ENCODE measurements at places on chromosomes 6 and 20.

- DNase-seq, result no peak
Observed at GRCh38 chr6:33719326-33719987, 8.0 kb upstream of the UQCC2 start.

DNA sequence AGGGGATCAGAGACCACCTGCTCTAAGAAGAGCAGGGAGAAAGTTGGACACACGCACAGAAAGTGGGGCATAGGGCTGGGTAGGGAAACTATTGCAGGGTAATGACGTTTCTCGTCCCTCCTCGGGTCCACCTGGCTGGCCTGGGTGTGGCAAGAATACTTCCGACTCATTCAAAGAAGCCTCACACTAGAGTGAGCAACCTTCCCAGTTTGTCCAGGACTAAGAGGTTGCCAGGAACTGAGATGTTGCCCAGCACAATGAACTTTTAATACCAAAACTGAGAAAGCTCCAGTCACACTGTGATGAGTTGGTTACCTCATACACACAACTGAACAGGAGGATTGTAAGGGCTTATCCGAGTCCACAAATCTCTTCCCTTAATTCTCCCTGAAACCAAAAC lies 74.5 kb upstream of the ADGRF1 start:
- DNase-seq, result no peak

GRCh38 chr6:3058957-3059356 lies 9.3 kb upstream of the RIPK1 start:
- no peak for DNase-seq

- no peak for DNase-seq
Observed at GRCh38 chr20:13515796-13516558, 122.8 kb downstream of the TASP1 start.

- no peak for DNase-seq
Observed at GRCh38 chr20:60242836-60243505, 284.7 kb downstream of the CDH26 start.

- DNase-seq, result no peak
Observed at GRCh38 chr20:33909331-33909921, 84.3 kb upstream of the RALY start.

DNA sequence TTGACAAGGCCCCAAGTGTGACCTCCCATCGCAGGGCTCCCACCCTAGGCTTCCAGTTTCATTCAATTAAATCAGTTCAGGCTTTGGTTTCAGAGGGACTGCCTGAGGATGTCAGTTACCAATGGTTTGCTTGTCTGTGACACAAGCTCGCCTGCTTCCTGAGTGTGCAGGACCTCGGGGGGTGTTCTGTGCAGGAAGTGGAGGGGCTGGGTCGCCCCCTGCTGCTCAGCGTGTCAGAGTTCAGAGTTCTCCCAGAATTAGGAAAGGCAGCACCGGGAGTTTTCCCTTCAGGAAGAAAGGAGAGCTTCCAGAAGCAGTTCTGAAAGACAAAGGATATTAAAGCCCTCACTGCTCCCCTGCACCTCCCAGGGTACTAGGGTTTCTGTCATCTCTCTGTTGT lies 50.8 kb upstream of the TGM3 start:
- DNase-seq, result no peak

DNA sequence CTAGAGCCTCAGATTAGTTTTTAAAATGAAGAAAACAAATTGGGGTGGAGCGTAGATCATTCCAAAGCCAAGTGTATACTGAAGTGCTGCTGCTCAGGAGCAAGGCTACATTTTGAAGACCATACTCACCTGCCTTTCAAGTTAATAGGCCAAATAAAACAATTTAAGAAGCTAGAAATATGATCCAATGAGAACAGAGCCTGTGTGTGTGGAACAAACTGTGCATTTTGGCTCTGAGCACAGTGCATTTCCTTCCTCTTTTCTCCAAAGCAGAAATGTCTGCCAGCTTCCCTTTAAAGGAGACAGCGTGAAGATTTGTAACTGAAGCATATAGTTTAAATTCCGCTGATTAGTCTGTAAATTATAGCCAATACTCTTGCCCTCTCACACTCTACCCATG lies 3.2 kb upstream of the IFNGR1 start:
- no peak for DNase-seq

DNA sequence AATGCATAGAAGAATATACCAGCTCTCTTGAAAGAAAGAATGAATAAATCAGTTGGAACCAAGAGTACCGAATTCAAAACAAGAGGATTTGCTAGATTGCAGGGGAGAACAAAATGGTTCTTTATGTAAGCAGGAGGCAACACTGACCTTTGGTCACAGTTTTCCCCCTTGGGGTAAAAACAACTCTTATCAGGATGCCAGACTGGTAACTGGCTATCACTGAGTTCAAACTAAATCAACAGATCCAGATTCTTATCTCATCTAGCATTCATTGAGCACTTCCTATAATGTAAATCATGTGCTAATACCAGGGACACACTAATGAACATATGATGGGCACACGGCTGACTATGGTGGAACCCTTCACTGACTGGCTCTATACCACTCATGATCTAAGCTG lies 4.8 kb upstream of the IL17F start:
- DNase-seq, result no peak

DNA sequence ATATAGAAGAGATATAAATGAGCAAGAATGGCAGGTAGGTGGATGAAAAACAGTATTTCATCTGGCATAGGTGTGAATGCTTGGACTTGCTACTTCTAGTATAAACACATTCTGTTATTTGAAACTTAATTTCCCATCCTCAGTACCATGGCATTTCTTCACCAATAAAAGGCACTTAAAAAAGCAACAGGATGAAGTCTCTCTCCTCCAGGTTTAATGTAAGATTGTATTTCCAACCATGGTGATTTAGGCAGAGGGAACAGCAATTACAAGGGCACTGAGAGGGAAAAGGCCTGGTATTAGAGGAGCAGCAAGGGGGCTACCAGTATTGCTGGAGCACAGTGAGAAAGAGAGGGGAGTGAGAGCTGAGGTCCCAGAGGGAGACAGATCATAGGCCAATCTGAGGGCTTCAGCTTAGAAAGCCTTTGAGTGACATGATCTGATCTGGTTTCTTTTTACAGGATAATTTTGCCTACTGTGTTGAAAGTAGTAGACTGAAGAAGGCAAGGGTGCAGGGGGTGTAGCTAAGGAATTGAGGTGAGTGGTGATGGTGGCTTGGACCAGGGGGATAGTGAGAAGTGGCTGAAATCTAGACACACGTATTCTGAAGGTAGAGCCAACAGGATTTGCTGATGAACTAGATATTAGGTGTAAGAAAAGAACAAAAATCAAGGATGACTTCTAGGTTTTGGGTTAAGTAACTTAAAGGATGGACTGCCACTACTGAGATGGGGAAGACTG lies 67.8 kb upstream of the SMIM29 start:
- DNase-seq, result no peak

DNA sequence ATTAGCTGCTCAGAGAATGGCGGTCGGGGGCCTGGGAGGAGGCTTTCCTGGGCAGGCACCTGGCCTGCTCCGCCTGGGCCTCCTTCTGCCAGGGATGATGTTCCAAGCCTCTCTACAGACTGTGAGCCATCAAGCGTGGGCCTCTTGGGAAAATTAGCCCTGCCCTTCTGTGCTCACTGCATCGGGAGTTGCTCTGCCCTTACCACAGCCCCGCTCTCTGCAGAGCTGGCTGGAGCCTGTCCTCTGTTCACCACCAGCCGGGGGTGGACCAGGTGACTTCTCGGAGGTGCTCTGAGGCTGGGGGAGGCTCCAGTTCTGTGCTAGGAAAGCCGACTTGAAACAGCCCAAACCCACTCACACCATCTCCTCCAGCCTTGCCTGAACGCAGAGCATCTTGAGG lies 24.2 kb downstream of the MDGA1 start:
- DNase-seq, result no peak

GRCh38 chr20:23161968-23162696 lies 76.0 kb upstream of the CD93 start:
- peak; percentile 34 for DNase-seq

DNA sequence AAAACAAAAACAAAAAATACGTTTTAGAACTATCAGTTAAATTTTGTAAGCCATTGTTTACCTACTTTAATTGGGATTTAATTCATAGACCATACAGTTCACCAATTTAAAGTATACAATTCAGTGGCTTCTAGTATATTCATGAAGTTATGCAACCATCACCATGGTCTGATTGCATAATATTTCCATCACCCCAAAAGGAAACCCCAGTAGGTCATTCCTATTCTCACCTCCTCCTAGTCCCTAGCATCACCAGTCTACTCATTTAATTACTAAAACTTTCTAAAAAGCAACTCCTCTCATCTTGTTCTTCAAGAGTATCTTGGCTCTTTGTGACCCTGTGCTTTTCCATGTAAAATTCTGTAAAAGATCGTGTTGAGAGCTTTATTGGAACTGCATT lies 60.2 kb downstream of the ASXL1 start:
- no peak for DNase-seq

- DNase-seq, result no peak
Observed at GRCh38 chr6:132236744-132237143, 164.5 kb downstream of the MOXD1 start.

DNA sequence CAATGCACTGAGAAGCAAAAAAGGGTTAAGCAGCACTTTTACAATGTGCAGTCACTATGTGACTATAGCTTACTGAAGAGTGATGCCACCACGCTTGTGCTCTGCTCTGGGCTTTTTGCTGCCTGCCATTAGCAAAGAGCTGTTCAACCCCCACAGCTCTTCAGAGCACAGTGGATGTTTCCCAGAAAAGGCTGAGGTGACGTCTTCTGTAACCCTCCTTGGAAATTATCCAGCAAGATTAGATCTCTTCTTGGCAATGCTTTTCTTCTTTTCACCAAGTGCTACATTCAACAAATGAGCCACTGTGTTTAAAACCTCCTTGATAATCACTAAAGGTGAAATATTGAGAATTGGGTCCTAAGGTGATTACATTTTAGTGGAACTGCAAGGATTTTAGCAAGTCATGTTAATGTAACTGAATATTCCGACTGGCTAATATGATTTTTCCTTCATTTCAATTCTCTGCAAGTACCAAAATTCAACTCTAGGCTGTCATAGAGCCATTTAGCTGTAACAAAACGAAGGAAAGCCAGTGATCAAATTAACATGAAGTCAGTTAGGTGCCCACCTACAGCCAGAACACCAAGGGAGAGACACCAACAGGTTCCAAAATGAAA lies 34.9 kb downstream of the ELOVL5 start:
- DNase-seq, result no peak

GRCh38 chr20:19828232-19828631 lies 70.2 kb downstream of the RIN2 start:
- DNase-seq, result no peak

GRCh38 chr6:31007694-31008093 lies 2.6 kb upstream of the MUC22 start:
- no peak for DNase-seq

DNA sequence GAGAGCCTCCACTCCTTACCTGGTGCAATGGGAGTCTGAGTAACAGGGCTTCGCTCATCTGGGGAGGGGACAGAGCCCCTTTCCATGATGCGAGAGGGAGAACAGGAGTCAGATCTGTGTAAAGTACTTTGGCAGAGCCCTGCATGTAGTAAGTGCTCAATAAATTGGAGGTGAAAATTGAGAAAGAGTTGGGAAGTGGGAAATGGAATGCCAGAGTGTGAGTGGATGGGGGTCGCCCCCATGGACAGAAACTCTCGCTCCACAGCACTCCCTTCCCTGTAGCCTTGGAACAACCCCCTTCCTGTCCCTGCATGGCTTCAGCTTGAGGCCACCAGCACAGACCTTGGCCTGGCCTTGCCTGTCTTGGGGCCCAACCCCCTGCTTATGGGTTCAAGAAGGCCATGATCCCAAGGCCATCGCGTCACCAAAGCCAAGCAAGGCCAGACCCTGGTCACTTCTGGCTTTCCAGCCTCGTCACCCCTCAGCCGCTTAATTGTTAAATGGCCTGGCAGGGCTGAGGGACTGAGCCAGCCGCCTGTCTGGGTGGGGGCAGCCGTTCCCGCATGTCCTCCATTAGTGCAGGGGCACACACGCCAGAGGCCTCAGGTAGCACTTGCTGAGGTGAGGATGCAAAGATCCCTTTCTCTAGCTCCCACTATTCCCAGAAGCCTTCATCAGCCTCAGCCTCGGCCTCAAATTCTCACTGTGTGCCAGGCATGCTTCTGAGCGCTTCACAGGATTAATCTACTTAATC lies 93.7 kb upstream of the PTPN1 start:
- DNase-seq, result no peak

GRCh38 chr6:165968408-165968807 lies 199.2 kb downstream of the TBXT start:
- no peak for DNase-seq

GRCh38 chr20:62349556-62350097 lies 17.5 kb downstream of the LAMA5 start:
- no peak for DNase-seq

DNA sequence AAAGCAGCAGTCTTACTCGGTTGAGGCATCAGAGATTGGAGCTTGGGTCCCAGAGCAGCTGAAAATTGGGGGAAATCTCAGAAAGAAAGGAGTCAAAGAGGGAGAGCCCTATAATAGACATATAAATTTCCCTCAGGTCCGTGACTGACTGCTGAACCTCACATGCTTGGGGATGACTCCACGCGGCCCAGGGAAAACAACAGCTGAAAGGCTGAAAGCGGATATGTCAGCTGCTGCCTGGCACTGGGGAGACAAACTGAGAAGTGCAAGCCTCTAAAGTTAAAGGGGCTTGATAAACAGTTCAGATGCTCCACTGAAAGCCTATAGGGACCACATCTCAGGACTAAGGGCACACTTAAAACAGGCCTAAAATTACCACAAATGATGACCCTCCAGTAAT lies 255.9 kb upstream of the RIN2 start:
- DNase-seq, result no peak

DNA sequence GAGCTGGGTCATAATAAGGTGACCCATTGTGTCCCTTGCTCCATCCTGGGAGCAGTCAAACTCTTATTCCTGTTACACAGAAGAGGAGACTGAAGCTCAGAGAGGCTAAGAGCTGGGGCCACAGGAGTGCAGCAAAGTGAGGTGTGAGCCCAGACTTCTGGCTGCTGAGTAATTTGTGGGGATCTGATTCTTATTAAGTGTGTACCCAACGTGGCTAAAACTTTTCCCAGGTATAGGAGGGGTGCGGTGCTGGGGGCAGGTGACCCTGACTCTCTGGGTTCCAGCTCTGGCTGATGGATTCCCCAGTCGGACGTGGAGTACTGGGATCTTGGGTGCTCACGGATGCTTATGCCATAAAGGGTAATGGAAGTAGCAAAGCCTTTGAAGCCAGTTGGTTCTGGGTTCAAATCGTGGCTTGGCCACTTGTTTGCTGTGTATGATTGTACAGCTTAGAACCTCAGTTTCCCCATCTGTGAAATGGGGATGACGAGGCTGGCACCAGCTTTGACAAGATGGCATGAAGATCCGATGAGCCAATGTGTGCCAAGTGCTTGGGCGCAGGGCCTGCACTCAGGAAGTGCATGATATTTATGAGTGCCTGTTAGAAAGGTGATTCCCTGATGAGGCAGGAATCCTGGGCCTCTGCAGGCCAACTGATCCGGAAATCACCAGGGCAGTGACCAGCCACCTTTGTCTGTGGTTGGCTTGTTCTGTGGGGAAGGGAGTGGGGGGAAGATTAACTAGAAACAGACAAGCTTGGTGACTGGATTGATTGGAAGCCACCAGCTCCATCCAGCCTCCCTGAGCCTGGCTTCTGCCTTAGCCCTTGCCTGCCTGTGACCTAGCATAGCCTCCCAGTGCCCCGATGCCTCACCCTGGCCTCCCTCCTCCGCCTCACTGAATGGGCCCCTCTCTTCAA lies 6.0 kb downstream of the SRC start:
- DNase-seq, result no peak
